Spinal cord (tissue), 10 donors: ENCODE measurements at places on chromosomes 2 and 18. TPM values are rescaled to one million over a fixed set of nuclear protein-coding genes. Genes with fewer than 3 reads are reported as not detected.

DNA sequence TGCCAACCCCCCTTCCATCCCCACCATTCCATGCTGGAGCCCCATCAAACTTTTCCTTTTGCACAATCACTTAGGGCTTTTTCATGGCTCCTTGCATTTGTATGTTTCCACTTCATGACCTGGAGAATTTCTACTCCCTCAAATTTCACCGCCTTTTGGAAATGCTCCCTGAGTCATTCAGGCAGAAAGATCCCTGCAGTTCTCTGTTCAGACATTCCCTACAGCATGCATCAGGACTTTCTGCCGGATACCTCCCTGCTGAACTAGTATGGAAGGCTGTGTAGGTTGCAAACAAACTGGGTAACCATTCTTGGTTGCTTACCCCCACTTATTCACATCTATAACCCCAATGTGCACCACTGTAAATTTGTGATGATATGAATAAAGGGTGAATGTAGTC lies 389.6 kb upstream of the CELF4 start:
- DNase-seq, result no peak
- H3K4me3 ChIP-seq, result no peak overlapping the region
- H3K27ac ChIP-seq, result no peak overlapping the region
- H3K36me3 ChIP-seq, result no peaks in the 10 kb centered on the region
- H3K27me3 ChIP-seq, result no peaks in the 10 kb centered on the region

DNA sequence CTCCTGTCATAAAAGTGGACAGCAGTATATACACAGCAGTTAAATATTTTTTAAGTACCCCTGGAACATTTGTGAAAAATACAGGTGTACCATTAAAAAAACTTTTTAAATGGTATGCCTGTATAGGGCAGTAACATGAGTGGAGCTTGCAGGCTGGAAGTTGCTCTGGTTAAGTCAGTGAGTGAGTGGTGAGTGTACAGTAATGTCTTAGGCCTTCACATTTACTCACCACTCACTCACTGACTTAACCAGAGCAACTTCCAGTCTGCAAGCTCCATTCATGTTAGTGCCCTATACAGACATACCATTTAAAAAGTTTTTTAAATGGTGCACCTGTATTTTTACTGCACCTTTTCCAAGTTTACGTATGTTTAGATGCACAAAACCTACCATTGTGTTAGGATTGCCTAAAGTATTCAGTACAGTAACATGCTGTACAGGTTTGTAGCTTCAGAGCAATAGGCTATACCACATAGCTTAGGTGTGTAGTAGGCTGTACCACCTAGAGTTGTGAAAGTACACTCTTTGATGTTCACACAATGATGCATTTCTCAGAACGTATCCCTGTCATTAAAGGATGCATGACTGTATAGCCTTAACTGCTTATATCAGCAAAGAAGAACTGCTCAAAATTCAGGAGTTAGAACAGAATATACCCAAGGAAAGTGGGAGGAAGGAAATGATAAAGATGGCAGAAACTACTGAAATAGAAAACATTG lies 112.6 kb downstream of the EHBP1 start:
- H3K4me3 ChIP-seq, result no peak overlapping the region
- no peaks in the 10 kb centered on the region for H3K4me1 ChIP-seq
- H3K27me3 ChIP-seq, result no peaks in the 10 kb centered on the region
- DNase-seq, result no peak
- no peaks in the 10 kb centered on the region for H3K36me3 ChIP-seq
- no peak overlapping the region for H3K27ac ChIP-seq

RAD51AP2 gene
- 0.22 TPM for total RNA-seq

DNA sequence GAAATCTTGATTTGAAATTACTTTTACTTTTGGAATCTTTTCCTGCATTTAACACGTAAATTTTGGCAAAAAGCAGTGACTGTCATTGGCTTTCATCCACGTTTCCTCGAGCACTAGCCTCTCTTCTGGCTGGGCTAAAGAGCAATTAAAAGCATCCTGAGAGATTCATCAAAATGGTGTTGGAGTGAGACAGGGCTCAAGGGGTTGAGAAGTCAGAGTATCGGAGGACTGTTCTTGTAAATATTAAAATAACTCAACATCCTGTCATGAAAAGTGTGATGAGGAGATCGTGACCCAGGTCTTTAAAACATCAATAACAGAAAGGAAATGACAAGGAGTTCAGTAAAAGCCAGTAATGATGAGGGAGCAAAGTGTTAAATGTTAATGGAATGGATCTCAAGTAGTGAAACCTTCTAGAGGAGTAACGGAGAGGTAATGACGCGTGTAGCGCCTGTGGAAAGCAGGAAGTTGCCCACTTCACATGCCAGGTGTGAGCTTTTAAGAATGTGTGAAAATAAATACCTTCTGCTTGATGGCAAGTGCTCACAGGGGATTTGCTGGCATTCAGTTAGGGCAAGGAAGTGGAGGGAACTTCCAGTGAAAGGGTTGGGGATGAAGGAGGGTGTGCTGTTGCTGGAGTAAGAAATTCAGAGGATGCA lies 754.4 kb downstream of the ADCYAP1 start:
- DNase-seq, result no peak
- no peaks in the 10 kb centered on the region for H3K36me3 ChIP-seq
- H3K27me3 ChIP-seq, result no peaks in the 10 kb centered on the region
- H3K4me3 ChIP-seq, result no peak overlapping the region
- no peaks in the 10 kb centered on the region for H3K4me1 ChIP-seq

CAPN14 gene
- 0.40 TPM for total RNA-seq

- H3K27me3 ChIP-seq, result no peaks in the 10 kb centered on the region
- no peak for DNase-seq
- H3K4me1 ChIP-seq, result no peaks in the 10 kb centered on the region
- H3K27ac ChIP-seq, result no peak overlapping the region
Observed at GRCh38 chr2:21915201-21915600, 791.4 kb downstream of the TDRD15 start.

CRYGC gene
- not detected for total RNA-seq

GPR55 gene
- not detected for total RNA-seq

DNA sequence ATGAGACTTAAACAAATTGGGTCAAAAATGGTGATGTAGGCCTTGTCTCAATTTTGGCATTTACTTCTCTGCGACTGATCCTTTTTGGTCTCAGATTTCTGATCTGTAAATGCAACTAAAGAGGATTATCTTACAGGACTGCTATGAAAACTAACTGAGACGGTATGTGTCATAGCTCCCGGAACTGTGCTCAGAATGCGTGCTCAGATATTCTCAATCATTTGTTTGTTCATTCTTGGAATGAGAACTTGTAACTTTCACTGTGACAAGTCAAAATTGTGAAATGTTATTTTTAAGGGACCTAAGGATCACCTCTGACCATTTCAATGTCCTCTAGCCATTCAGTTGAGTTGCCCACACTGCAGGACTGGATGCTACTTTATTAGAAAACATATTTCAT lies 498.2 kb upstream of the PIK3C3 start:
- no peaks in the 10 kb centered on the region for H3K36me3 ChIP-seq
- H3K27ac ChIP-seq, result no peak overlapping the region
- no peak overlapping the region for H3K4me3 ChIP-seq

NAT8 gene
- not detected for total RNA-seq

SERPINB12 gene
- total RNA-seq, result not detected

TMEM150A gene
- 5.4 TPM for total RNA-seq

SP140 gene
- total RNA-seq, result 1.6 TPM

TPO gene
- 0.06 TPM for total RNA-seq

DNA sequence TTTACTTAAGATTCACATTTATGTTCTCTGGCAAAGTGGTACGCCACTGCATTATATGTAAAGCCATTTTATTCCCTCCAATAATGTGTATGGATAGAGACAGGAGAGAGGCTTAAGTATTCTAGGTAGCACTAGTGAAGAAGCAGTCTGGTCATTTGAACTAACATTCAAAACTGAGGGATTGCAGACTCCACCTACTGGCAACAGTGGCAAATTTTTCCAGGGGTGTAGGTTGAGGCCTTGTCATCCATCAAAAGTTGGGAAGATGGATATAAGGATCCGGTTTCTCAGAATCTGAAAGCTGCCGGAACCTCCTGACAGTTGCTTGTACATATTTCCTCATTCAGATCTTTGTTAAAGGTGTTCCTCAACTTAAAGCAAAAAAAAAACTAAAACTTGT lies 465.5 kb upstream of the FSHR start:
- H3K27me3 ChIP-seq, result no peaks in the 10 kb centered on the region
- no peak for DNase-seq
- no peak overlapping the region for H3K4me3 ChIP-seq
- no peak overlapping the region for H3K27ac ChIP-seq
- no peaks in the 10 kb centered on the region for H3K36me3 ChIP-seq

LCT gene
- 0.10 TPM for total RNA-seq

CYTIP gene
- 0.83 TPM for total RNA-seq

DNA sequence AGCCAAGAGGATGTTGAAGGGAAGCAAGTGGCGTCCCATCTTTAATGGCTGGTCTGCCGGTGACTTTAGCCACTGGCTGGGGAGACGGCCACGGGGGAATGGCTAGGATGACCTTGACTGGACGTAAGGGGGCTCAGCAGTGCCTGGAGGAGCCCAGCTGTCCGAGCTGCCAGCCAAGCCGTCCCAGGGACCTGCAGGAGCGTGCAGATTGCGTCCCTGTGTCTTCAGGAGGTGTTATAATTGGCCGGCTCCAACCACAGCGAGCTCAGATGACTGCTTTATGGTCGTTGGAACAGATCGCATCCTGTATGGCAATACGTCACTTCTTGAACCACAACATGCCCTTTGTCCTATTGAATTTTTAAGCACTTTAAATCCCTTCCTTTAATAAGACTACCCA lies 204.6 kb downstream of the EIPR1 start:
- H3K36me3 ChIP-seq, result peaks cover 49% of the 10 kb centered on the region
- no peak overlapping the region for H3K4me3 ChIP-seq
- peaks cover 22% of the 10 kb centered on the region for H3K4me1 ChIP-seq
- no peak overlapping the region for H3K27ac ChIP-seq
- H3K27me3 ChIP-seq, result no peaks in the 10 kb centered on the region

- no peaks in the 10 kb centered on the region for H3K27me3 ChIP-seq
- DNase-seq, result no peak
- peaks cover 6% of the 10 kb centered on the region for H3K36me3 ChIP-seq
- no peak overlapping the region for H3K27ac ChIP-seq
Observed at GRCh38 chr2:119252186-119253113, 28.8 kb downstream of the STEAP3 start.

SIX3 gene
- not detected for total RNA-seq

DNA sequence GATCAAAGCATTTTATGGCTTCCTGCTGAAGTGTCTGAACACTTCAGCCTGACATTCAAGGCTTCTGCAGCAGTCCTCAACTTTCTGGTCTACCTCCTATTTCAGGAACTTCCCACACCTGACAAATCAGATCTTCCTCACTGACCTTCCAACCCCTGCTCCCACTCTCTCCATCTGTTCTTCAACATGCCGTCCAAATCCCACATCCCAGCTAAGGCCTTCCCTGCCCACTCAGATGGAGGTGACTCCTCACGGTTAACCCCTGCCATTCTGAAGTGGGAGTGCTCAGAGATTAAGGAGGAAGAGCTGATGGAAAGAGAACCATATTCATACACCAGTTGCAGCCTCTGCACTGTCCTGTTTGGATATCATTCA lies 104.8 kb downstream of the POLR1A start:
- H3K4me1 ChIP-seq, result peaks cover 38% of the 10 kb centered on the region
- DNase-seq, result no peak
- H3K36me3 ChIP-seq, result no peaks in the 10 kb centered on the region
- H3K27me3 ChIP-seq, result no peaks in the 10 kb centered on the region

DNA sequence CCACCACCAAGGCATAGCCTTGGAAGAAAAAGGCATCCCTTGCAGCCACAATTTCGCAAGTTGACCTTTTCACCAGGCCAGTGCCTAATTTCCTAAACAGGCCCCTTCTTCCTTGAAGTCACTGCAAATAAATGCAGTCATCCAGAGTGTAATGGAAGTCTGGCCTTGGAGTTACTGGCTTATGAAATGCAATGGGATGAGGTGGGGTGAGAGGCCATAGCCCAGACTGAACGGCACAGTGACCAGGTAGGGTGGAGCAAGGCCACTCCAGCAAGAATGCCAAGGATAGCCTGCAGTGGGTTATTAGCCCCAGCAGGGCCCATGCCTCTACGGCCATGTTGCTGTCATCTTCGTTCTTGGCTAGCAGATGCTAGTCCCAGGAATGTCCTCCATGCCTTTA lies 68.4 kb downstream of the BCL11A start:
- DNase-seq, result no peak
- no peaks in the 10 kb centered on the region for H3K27me3 ChIP-seq
- no peak overlapping the region for H3K4me3 ChIP-seq
- H3K4me1 ChIP-seq, result no peaks in the 10 kb centered on the region
- no peaks in the 10 kb centered on the region for H3K36me3 ChIP-seq

- H3K4me3 ChIP-seq, result no peak overlapping the region
- DNase-seq, result no peak
- no peaks in the 10 kb centered on the region for H3K27me3 ChIP-seq
- H3K4me1 ChIP-seq, result no peaks in the 10 kb centered on the region
- H3K36me3 ChIP-seq, result no peaks in the 10 kb centered on the region
Observed at GRCh38 chr2:175454953-175455389, 273.5 kb upstream of the ATP5MC3 start.

DNA sequence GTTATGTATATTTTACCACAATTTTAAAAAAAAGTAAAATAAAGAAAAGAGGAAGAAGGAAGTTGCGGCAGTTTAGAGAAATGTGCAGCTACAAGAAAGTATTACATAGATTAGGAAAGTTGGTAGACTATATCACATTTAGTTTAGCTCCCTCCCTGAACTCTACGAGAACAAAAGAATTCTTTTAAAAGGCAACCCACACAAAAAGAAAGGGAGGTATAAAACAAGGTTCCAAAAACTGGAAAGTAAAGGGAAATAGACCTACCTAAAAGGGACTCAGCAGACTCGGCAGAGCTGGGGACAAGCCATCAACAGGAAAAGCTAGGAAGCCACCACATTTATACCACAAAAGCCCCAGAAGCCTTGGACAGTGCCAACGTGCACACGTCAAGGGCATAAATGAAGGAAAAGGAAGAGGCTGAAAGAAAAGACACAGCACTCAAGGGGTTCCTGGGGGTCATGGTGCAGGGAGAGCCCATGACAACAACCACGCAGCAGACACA lies 9.1 kb downstream of the TMEM127 start:
- peaks cover 16% of the 10 kb centered on the region for H3K4me1 ChIP-seq
- no peak overlapping the region for H3K4me3 ChIP-seq
- H3K27me3 ChIP-seq, result no peaks in the 10 kb centered on the region

CCBE1 gene
- total RNA-seq, result 1.9 TPM

INHBB gene
- 2.0 TPM for total RNA-seq

DNA sequence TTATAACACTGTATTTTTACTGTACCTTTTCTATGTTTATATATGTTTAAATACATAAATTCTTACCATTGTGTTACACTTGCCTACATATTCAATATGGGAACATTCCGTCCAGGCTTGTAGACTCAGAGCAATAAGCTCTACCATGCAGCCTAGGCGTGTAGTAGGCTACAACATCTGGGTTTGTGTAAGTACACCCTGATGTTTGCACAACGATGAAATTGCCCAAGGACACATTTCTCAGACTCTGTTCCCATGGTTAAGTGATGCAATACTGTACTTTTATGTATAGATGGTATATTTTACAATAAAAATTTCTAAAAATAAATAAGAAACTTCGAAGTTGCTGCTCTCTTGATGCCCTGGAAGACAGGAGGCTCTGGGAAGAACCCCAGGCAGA lies 38.4 kb downstream of the YPEL5 start:
- no peaks in the 10 kb centered on the region for H3K36me3 ChIP-seq
- DNase-seq, result no peak
- no peaks in the 10 kb centered on the region for H3K4me1 ChIP-seq
